Dermis microvascular lymphatic vessel endothelial cell (primary cell): ENCODE measurements at places on chromosomes 4 and X. TPM values are rescaled to one million over a fixed set of nuclear protein-coding genes. Genes with fewer than 3 reads are reported as not detected.

Gene ATP2B3
- total RNA-seq, result not detected in 2 replicates

Gene WWC2
- total RNA-seq, result 20.3 and 26.0 TPM in 2 replicates

Gene COQ2
- 20.3 and 20.7 TPM in 2 replicates for total RNA-seq

Gene RAI2
- total RNA-seq, result 1.2 and 3.3 TPM in 2 replicates

Gene ADH7
- total RNA-seq, result 0.13 TPM in 1 of 2 replicates, not detected in the other

Gene EREG
- total RNA-seq, result under 0.01 TPM in 1 of 2 replicates, not detected in the other

Gene PSAPL1
- total RNA-seq, result not detected in 2 replicates

Gene ZNF718
- 3.5 and 3.9 TPM in 2 replicates for total RNA-seq

Gene PRICKLE3
- total RNA-seq, result 3.0 and 4.4 TPM in 2 replicates

Gene NDUFB11
- total RNA-seq, result 63.5 and 69.4 TPM in 2 replicates

Gene CPLX1
- under 0.01 TPM in 1 of 2 replicates, not detected in the other for total RNA-seq

Gene SPANXD
- not detected in 2 replicates for total RNA-seq

Gene IRS4
- total RNA-seq, result under 0.01 and 0.13 TPM in 2 replicates

Gene ERVMER34-1
- under 0.01 TPM in 2 replicates for total RNA-seq

Gene HMGN5
- total RNA-seq, result 0.39 and 1.1 TPM in 2 replicates

Gene TRO
- 1.2 and 4.2 TPM in 2 replicates for total RNA-seq

Gene LONRF3
- 21.1 and 38.4 TPM in 2 replicates for total RNA-seq

Gene FRMD7
- not detected in 2 replicates for total RNA-seq

Gene HTN1
- 0.26 TPM in 1 of 2 replicates, not detected in the other for total RNA-seq

Gene REELD1
- total RNA-seq, result not detected in 2 replicates

Gene ZDHHC15
- under 0.01 TPM in 1 of 2 replicates, not detected in the other for total RNA-seq

Gene NPY2R
- not detected in 2 replicates for total RNA-seq

Gene DGKK
- total RNA-seq, result not detected in 2 replicates
